ENCODE measurements at places on chromosomes 13 and 19. TPM values are rescaled to one million over a fixed set of nuclear protein-coding genes. Genes with fewer than 3 reads are reported as not detected.

EFNB2 gene
- total RNA-seq, result 23.1 TPM

TTYH1 gene
- total RNA-seq, result not detected

SULT2A1 gene
- not detected for total RNA-seq

PSPN gene
- 2.2 TPM for total RNA-seq

LILRA1 gene
- 0.21 TPM for total RNA-seq

WTIP gene
- total RNA-seq, result 32.4 TPM

ZNF844 gene
- total RNA-seq, result 10.8 TPM

- no peak for DNase-seq
Measured at GRCh38 chr19:45168767-45169351, 8.1 kb upstream of the NKPD1 start.

GRCh38 chr13:99527301-99527700 is 26.0 kb downstream of the TM9SF2 start:
- DNase-seq, result no peak

DNA sequence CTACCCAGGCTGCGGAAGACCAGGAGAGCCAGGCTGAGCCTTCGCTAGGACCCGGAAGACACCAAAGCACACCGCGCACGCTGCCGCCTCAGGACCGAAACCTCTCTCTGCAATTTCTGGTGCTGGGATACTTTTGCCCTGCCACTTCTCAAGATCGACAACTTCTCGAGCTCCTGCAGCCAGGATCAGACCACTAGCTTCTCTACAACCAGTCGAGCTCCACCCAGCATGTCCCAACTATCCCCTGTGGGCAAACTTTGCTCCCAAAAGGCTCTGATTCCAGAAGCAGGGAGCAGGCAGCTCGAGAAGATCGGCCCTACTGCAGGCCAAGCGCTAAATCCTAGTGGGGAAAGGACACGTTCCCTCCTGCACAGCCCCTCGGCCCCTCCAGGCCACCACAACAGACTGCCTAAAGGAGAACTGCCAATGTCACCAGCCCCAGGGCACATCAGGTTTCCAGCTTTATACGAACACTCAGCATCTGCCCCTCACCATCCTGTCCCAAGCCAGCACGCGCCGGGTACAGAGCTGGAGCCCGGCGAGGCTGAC is 979 bp downstream of the AKAP8 start:
- no peak for DNase-seq

GRCh38 chr19:47231215-47232054 is 436 bp upstream of the BBC3 start:
- peak; percentile 91 for DNase-seq

DNA sequence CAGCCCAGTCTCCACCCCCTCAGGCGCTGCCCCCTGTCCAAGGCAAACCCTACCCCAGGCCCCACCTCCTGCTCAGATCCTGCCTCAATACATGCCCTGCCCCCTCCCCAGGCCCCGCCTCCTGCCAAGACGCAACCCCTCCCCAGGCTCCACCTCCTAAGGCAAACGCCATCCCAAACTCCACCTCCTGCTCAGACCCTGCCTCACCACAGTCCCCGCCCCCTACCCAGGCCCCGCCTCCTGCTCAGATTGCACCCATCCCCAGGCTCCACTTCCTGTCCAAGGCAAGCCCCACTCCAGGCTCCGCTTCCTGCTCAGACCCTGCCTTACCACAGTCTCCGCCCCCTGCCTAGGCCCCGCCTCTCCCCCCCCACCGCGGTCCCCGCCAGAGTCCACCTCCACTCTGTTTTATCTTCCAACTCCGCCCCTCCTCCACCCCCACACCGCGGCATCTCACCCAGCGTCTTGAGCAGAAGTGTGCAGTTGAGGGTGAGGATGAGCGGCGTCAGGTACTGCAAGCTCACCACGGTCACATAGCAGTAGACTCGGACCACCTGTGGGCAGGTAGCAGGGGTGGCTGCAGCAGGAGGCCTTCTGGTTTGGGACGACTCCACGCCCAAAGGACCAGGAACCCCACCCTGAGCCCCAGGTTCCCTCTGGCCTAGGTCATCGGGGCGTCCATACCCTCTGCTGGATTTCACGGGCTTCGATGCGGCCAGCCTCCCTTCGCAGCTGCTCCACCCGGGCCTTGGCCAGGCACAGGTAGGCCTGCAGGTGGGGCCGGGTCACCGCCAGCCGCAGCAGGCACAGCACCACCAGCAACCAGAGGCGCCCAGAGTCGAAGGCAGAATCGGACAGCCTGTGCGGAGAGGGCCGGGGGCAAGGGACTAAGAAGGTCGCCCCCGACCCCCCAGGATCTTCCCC is 17.7 kb downstream of the TMEM161A start:
- peak; percentile 90 for DNase-seq

GRCh38 chr19:19039901-19040300 is 6.5 kb downstream of the ARMC6 start:
- no peak for DNase-seq

DNA sequence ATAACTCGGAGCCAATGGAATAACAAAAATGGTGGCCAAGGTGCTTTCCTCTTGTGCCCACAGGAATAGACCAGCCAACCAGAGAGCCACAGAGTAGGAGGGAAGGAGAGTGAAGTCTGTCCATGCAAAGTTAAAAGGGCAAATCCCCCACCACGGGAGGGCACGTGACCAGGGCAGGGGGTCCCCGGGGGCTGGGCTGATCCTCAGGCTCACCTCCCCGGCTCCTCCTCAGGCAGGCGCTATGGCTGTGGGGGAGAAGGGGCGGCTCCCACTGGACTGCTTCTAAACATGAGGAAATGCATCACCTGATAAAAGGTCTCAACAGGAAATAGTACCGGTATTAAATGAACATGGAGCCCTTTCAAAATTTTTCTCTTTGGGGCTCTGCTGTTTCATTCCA is 73.2 kb upstream of the SLC15A1 start:
- DNase-seq, result no peak

DNA sequence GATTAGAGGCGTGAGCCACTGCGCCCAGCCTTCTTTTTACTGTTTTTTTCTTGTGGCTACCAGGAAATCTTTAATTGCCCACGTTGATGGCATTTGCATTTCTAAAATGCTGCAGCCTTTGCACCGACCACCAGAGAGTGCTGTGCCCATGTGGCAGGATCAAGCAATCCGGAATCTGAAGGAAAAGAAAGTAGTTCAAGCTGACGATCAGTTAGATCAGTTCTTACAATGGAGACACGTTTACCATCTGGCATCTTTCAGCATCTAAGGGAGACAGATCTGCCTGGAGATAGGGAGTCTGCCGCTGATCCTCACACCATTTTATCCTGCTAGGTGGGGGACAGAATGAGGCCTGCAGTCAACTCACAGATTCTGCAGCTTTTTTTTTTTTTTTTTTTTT is 19.9 kb downstream of the TINCR start:
- no peak for DNase-seq

GRCh38 chr13:77701305-77701704 is 3.8 kb downstream of the SLAIN1 start:
- DNase-seq, result no peak

DNA sequence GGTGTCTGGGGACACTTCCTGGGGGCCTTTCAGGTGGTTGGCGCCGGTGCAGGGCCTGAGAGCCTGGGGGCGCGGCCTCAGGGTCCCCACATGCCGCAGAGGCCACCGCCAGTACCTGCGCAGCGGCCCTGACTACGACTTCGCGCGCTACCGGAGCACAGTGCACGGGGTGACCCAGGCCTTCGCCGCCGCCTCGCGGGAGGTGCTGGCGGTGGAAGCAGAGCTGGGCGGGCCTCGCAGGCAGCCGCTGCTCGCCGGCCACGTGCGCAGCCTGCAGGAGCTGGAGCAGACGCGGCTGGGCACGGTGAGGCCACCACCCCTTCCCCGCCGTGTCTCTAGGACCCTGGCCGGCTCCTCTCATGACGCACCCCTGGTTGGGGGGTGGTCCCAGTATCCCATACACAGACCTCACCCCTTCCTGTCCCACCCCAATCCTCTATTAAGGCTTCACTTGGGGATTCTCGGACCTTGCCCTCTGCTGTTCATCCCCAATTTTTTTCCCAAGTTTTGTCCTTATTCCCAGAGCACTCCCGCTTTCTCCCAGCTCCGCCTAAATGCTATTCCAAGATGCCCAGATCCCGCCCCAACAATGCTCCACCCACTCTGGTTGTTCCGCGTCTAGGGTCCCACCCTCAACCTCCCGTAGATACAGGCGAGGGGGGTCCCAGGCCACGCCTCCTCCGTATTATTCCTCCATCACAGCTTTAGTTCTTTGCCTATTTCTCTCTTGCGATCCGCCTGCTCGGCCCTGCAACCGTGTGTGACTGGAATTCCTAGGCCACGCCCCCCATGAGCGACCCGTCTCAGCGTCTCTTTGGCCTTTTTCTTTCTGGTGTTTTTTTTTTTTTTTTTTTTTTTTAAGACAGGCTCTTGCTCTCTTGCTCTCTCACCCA is 1.0 kb downstream of the REX1BD start:
- DNase-seq, result peak; percentile 59

GRCh38 chr13:65275838-65276630 is 1954.1 kb downstream of the PCDH9 start:
- DNase-seq, result no peak

- DNase-seq, result no peak
Measured at GRCh38 chr13:103184413-103184812, 118.2 kb upstream of the SLC10A2 start.

GRCh38 chr13:48679941-48680680 is 26.4 kb downstream of the CYSLTR2 start:
- no peak for DNase-seq

- no peak for DNase-seq
Measured at GRCh38 chr13:77866971-77867370, 51.7 kb downstream of the EDNRB start.

GRCh38 chr13:47555235-47555634 is 445.8 kb downstream of the SUCLA2 start:
- no peak for DNase-seq

DNA sequence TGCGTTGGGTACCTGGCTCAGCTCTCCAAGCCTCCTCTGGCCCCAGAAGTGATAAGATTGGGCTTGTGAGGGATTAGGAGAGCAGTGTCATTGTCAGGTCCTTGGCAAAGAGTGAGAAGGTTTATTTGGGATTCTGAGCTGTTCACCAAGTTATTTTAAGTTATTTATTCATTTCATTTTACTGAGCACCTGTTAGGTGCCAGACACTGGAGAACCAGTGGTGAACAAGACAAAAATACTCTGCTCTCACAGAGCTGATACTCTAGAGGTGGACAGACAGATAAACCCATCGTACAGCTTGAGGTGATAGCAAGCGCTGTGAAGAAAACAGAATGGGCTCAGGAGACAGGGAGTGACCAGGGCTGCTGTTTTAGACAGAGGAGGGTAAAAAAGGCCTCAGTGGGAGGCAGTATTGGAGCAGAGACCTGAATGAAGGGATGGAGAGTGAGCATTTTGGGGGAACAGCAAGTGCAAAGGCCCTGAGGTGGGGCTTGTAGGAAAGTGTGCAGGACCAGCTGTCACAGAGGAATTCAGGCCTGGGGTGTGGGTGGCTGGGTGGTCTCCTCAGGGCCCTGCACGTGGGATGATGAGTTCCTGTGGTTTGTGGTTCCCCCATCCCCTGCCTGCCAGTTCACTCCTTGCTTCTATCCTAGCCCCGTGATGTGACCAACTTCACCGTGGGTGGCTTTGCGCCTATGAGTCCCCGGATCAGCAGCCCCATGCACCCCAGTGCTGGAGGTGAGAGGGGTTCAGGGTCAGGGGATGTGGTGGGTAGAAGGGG is 8.7 kb upstream of the TIMM50 start:
- DNase-seq, result no peak

- no peak for DNase-seq
Measured at GRCh38 chr19:46390866-46391265, 22.5 kb downstream of the CCDC8 start.

- DNase-seq, result no peak
Measured at GRCh38 chr19:51664131-51664530, 17.5 kb upstream of the SIGLEC14 start.

GRCh38 chr19:6092329-6093286 is 17.7 kb downstream of the RFX2 start:
- peak; percentile 74 for DNase-seq
